AG04449 (cell line): ENCODE measurements at places on chromosomes 1 and 21.

GRCh38 chr1:119903443-119903835, 7.1 kb upstream of the ADAM30 start:
- peak; percentile 4 for DNase-seq

DNA sequence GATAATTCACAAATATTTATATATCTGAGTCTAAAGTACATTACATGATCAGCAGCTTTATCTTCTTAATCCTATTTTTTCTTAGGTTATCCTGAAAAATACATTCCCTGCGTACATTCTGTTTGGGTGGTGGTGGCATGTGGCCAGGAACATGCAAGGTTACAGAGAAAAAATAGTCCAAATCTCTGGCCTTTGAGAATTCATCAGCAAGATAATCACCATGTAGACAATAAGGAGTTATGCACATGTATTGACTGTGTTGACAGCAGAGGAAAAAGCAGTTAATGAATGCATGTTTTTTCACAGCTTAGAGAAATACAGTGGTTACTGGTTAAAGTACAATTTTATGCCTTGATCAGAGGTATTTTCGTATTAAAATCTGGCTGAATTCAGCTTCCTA, 49.0 kb downstream of the ABCA4 start:
- DNase-seq, result no peak

DNA sequence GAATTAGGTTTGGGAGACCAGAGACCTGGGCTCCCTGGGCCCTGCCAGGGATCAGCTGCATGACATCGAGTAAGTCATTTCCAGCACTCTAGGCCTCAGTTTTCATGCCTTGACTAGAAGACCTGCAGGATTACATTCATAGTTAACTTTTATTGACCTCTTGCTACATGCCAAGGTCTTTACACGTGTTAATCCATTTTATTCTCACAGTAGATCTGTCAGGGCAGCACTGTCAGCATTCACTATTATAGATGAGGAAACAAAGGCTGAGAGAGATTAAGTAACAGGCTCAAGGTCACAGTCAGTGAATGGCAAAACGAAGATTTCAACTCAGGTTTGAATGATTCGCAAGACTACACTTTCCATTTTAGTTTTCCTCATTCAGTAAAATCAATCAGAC, 37.0 kb downstream of the PGM1 start:
- DNase-seq, result no peak

DNA sequence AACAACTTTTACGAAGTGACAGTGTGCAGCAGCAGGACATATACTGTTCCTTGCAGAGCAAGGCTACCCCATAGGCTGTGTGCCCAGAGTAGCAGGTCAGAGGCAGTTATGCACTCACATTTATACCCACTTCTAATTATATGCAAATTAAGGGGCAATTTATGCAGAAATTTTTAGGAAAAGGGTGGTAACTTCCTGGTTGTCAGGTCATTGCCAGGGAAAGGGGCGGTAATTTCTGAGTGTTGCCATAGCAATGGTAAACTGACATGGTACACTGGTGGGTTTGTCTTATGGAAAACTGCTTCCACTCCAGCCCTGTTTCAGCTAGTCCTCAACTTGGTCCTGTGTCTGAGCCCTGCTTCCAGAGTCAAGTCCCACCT, 12.0 kb upstream of the SLAMF1 start:
- no peak for DNase-seq

GRCh38 chr1:237467320-237467719, 423.4 kb downstream of the ZP4 start:
- no peak for DNase-seq
